Temporal lobe (tissue), 4 donors: ENCODE measurements at places on chromosomes 5 and 9. TPM values are rescaled to one million over a fixed set of nuclear protein-coding genes. Genes with fewer than 3 reads are reported as not detected.

The DOCK8 gene
- 3.4 TPM for total RNA-seq

The FOXD4L6 gene
- not detected for total RNA-seq

The TOMM5 gene
- total RNA-seq, result 60.7 TPM

The TNFAIP8 gene
- 2.5 TPM for total RNA-seq
